ENCODE measurements at places on chromosomes 6 and 20.

GRCh38 chr20:48783533-48784272 is 44.1 kb downstream of the PREX1 start:
- peak; percentile 69 for DNase-seq

DNA sequence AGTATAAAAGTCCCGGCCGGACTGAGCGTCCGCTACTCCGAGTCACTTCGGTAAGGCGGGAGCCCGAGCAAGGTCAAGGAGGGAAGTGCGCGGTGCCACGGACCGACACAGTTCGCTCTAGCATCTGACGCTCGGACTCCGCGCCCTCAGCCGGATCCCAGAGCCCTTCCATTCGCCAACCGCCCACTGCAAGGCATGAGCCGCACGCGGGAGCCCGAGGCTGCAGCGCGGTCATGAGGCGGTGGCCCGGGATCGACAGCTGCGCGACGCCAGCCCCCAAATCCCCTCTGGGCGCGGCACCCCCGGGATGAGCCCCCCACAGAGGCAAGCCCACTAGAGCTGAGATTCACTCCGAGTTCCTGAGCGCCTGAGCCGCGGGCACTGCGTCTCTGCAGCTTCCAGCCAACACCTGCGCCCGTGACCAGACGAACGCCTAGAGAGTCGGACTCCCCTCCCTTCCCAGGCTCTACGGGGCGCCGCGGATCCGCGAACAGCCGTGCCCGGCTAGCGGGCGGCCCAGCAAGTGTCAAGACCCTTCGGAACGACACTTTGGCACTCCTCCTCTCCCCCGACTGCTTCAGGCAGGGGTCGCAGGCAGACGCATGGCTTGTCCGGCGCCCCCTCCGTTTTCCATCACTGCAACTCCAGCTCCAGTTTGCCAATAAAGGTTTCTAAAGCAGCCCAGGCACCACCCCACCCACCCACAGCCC is 725 bp upstream of the ISM1 start:
- DNase-seq, result peak; percentile 36

DNA sequence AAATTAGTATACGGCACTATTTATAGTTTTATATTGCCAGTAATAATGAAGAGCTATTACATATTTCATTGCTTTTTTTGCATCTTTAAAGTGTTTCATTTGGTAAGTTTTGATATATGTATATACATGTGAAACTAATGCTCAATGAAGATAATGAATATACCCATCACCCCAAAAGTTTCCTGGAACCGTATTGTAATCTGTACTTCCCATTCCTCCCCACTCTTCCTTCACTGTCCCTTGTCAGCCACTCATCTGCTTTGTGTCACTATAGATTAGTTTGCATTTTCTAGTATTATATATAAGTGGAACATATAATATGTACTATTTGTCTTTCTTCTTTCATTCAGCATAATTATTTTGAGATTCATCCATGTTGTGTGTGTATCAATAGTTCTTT is 10.3 kb upstream of the TBC1D32 start:
- DNase-seq, result no peak

GRCh38 chr20:11140359-11140758 is 466.6 kb upstream of the JAG1 start:
- no peak for DNase-seq

DNA sequence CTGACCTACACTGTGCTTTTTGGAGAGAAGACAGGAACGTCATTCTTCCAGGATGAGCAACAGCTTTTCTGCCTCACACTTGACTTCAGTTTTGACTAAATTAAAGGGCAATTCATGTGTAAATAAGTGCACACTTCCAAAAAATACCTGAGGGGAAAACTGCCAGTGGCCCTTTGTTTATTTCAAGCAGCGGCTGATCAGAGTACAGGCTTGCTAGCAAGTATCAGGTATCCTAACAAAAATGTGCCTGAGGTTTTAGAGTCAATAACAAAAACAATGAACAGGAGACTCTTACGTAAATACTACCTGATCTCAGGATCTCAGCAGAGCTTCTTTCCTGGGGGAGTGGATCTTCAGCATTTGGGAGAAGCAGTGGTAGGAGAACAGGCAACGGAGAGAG is 12.4 kb downstream of the LY86 start:
- DNase-seq, result no peak

GRCh38 chr20:23873370-23874015 is 6.1 kb downstream of the CST5 start:
- no peak for DNase-seq

- DNase-seq, result no peak
These were observed 29.5 kb downstream of the LYRM4 start for GRCh38 chr6:5231289-5231688.

DNA sequence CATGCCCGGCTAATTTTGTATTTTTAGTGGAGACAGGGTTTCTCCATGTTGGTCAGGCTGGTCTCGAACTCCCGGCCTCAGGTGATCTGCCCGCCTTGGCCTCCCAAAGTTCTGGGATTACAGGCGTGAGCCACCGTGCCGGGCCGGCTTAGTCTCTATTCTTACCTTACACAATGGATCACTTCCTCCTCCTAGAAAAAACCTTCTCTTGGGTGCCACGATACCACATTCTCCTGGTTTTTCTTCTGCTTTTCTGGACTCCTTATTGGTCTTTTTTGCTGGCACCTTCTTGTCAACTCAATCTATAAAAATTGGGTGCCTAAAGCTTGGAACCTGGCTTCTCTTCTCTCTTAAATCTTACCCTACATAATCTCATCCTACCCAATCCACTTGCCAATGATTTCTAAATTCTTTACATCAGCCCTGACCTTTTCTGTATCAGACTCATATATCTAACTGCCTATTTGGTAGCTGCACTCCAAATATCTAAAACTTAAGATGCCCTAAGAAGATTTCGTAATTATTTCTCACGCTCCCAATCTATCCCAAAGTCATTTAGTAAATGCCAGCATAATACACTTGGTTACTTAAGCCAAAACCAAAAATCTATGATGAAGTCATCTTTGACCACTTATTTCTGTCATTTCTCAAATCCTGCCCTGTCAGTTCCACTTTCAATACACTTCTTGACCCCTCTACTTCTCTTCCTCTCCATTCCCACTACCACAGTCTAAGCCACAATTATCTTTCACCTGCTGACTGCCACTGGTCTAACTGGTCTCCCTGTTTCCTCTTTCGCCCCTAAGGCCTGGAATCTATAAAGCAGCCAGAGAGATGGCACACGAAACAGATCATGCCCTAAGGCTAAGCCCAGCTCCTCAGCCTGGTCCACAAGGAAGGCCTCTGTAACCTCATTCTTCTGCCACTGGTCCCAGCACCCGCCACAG is 43.2 kb downstream of the ELMO2 start:
- DNase-seq, result no peak

GRCh38 chr6:117555262-117555849 is 47.0 kb downstream of the GOPC start:
- no peak for DNase-seq

DNA sequence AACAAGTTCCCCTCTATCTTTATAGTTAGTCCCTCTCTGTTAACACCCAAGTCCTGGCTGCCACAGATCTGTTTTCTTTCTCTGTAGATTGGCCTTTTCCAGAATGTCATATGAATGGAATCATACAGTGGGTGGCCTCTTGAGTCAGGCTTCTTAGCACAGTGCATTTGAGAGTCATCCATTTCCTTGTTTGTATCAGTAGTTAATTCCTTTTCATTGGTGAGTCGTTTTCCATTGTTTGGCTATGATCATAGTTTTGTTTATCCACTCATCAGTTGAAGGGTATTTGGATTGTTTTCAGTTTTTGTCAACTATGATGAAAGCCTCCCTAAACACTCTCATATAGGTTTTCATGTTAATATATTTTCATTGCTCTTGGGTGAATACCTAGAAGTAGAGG is 248.3 kb downstream of the ARID1B start:
- DNase-seq, result no peak

DNA sequence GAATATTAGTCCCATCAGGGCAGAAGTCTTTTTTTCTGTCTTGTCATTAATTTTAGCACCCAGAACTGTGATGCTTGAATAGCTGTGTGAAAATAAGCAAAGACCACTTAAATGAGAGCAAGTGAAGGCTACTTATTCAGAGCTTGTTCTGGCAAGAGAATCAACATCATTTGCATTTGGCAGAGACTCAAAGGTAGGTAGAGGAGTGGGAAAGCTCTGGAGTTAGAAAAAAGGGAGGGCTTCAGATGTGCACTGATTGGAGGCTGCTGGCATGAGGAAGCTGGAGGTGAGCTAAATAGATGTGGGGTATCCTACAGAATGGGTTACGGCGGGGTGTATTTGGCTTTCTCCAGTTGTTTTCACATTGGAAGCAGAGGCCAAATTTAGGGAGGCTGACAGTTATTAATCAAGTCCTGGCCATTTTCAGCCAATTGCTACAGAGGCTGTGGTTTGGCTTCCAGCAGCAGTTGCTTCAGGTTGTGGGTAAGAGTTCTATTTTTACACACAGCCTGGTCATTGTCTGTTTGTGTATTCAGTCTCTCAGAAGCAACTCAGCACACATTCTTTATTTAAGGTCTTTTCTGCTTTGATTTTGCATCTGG is 254.3 kb downstream of the BTBD3 start:
- DNase-seq, result no peak

GRCh38 chr6:9431945-9432344 is 982.9 kb downstream of the TFAP2A start:
- DNase-seq, result no peak

DNA sequence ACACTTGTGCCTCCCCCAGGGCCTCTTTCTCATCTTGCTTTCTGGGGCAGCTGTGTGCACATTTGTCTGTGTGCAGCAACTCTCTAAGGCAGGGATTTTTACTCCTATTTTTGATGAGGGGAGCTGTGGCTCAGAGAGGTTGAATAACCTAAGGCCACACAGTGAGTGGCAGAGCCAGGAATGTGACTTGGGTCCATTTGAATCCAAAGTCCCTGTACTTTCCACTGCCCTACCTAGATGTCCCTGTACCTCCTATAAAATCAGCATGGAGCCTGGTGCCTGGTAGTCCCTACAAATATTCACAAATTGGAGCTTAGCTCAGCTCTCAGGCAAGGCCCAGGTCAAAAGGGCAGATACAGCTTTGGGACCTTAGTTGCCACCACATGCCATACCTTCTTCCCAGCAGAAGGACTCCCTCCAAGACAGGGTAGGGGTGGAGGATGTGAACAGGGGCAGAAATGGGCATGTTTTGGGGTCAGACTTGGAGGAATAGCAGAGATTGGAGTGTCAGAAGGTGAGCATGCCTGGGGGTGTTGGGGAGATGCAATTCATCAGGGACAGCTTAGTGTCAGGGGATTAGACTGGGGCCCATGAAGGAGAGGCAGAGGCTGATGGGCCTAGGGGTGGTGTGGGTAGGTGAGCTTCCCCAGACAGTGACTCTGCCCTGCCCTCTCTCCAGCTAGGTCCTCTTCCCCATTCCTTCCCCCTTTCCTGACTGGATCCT is 4.1 kb upstream of the VEGFA start:
- DNase-seq, result no peak

- no peak for DNase-seq
These were observed 22.5 kb upstream of the PRIM2 start for GRCh38 chr6:57294862-57295445.

DNA sequence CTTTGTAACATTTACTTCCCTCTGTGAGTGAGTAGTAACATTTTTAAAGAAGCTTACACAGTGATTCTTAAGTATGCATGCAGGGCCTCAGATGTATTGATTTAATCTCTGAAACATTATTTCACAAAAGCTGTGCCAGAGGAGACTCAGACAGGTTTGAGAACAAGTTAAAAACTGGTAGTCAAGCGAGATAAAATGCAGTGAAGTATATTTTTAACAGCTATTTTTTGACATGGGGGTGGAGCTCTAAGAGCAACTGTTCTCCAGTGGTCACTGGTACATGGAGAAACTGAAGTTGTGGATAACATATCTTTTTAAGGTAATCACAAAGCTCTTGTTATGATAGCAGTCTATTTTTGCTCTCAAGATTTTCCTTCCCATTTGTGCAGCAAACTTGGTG is 20.4 kb downstream of the DSTN start:
- DNase-seq, result no peak

DNA sequence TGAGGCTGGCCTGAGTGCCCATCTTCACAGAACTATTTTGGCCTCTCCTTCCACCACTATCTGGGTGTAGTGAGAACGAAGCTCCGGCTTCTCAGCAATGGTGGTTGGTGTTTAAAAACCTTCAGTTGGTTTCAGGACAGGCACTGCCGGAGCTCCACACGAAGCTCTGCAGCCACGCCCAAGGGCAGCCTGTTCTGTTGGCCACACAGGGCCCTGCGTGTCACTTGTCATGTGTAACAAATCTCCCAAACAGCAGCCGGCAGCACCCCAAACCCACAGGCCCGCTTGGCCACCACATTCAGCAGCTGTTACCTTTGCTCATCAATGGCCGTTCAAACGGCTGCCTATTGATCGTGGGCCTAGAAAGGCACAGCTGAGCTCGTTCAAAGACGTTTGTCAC is 97.5 kb downstream of the ERMARD start:
- DNase-seq, result no peak

DNA sequence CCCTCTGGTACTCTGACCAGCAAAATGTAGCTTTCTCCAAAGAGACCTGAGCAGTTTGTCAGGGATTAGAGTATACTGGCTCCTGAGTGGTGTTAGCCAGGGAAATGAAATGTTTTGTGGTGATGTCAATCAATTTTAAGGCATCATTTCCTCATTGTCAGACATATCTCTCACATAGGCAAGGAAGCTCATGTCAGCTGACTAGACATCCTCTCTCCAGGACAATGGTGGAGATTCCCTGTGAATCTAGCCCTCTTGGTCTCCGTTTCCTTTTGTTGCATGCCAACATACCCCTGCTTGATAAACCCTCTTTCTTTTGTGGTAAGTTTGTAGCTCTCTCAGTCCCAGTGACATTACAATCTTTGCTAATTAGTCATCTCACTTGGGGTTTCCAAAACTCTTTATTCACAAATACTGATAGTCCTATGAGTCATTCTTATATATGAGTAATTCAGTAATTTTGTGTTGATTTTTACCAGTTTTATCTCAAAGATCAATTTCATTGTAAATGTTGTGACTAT is 135.6 kb upstream of the PTPRK start:
- no peak for DNase-seq

DNA sequence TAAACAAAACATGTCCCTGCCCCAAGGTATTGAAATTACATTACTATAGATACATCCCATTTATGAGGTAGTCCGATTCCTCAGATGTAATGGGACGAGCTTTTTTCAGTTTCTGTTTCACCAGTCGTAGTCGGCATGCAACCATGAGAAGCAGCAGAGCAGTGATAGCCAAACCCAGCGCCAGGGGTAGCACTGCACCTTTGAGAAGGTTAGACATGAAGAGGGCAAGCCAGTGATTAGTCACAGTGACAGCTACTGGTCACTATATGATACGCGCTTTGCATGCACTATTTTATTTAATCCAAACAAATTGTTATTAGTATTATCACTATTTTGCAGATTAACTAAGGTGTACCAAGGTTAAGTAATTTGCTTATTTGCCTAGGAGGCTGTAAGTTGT is 43.7 kb downstream of the LRP11 start:
- no peak for DNase-seq

DNA sequence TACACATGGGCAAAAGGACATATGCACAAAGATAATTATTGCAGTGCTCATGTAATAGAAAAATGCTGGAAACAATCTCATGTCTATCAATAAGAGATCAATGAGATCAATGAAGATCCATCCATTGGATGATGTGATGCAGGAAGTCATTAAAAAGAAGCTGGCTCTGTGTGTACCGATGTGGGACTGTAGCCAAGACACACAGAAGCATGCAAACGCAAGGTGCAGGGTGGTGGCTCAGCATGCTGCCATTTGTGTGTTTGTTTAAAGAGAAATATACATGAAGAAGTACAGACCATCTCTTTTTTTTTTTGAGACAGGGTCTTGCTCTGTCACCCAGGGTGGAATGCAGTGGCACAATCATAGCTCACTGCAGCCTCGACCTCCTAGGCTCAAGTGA is 33.1 kb upstream of the KCNB1 start:
- no peak for DNase-seq

Measured in CD4-positive, alpha-beta T cell treated with Interleukin-17A for 1 hour (primary cell).